Hepatic stellate cell (primary cell): ENCODE measurements at places on chromosomes 1 and 21.

- DNase-seq: no peak
These were observed 44.8 kb downstream of the USP25 start for GRCh38 chr21:15774590-15774989.

- no peak for DNase-seq
These were observed 4.2 kb downstream of the CELA2A start for GRCh38 chr1:15460708-15461095.

DNA sequence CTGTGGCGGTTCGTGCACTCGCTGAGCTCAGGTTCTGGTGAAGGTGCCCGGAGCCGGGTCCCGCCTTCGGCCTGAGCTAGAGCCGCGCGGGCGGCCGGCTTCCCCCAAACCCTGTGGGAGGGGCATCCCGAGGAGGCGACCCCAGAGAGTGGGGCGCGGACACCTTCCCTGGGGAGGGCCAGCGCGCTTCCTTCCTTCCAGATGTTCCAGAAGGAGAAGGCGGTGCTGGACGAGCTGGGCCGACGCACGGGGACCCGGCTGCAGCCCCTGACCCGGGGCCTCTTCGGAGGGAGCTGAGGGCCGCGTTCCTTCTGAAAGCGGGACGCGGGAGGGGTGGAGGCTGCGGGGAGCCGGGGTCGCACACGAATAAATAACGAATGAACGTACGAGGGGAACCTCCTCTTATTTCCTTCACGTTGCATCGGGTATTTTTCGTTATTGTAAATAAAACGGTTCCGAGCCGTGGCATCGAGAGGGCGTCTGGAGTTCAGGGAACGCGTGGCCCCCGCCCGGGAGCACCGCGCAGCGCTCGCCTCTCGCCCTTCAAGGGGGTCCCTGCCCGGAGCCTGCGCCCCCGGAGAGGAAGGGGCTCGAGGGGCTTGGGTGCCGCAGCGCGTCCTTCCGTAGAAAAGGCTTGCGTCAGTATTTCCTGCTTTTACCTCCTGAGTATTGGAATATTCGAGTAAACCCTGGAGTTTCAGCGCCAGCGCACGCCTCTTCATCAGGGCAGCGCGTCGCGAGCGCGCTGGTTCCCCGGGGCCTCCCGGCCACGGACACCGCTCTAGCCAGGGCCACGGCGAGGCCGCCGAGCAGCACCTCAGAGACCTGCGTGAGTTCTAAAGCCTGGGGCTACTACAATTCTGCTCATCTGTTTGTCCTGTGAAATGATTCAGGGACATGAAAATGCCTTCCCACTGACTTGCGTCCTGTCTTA is 11.5 kb downstream of the YBEY start:
- no peak for DNase-seq

GRCh38 chr1:17281775-17282181 is 26.2 kb upstream of the PADI4 start:
- no peak for DNase-seq

GRCh38 chr1:112818990-112819689 is 104.0 kb upstream of the PPM1J start:
- DNase-seq: peak; percentile 68

DNA sequence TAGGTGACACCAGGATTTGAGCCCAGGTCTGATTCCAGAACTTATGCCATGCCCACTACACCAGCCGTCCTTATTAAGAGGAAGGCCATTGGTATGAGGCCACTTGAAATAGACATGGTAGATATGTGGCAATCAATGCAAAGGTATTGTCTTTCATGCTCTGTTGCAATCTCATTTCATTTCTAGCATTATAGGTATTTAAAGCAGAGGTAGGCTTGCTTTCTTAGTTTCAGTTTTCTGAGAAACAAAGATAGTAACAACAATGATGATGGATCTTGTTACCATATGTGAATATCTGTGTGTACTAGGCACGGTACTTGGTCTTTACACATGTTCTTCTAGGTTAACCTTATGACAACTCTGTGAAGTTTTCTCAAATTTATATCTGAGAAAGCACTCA is 113.1 kb downstream of the FGGY start:
- DNase-seq: no peak

DNA sequence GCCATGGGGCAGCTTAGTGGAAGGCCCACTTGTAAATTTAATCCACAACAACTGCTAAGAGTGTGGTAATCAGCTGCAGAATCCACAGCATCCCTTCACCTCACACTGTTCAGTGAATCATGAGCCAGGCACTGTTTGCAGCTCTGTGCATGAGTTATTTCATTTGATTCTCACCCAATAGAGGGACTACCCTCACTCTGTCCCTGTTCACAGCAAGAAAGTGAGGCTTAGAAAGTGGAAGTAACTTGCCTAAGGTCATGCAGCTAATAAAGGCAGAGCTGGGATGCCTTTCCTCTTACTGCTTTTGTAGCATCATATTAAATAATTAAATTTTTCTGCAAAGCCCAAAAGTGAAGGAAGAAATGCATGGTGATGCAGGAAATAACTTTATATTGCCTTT is 346.5 kb upstream of the PLD5 start:
- DNase-seq: no peak

DNA sequence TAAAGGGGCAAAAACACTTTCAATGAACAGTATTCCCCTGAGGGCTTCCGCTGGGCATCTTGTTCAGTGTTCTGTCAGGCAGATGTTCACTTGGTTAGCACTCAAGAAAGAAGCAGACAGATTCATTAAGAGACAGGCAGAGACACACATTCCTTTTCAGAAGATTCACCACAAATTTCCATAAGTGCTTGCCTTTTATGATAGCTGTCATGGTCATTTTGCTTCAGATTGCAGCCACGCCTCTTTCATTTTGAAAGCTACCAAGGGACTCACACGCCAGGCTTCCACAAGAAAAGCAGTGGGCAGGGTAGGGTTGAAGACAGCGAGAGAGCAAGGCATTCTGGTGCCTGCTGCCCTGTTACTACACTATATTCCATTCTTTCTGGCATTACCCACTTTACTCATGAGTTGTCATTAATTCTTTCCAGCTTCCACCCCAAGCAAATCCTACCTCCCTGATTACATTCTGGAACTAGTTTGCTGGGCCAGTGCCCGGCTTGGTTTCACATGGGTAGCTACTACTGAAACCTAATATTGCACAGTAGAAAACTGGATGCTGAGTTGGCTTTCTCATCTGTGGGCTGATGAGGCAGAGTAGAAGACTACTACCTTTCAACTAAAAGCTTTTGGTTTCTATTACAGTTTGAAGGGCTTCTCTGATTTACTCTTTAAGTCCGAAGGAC is 91.2 kb upstream of the COL24A1 start:
- DNase-seq: no peak

- DNase-seq: no peak
These were observed 14.3 kb upstream of the PROK1 start for GRCh38 chr1:110436635-110437034.

- DNase-seq: no peak
These were observed 36.0 kb upstream of the GPR157 start for GRCh38 chr1:9164919-9165318.

GRCh38 chr21:32930673-32931072 is 95.1 kb upstream of the OLIG2 start:
- DNase-seq: no peak

DNA sequence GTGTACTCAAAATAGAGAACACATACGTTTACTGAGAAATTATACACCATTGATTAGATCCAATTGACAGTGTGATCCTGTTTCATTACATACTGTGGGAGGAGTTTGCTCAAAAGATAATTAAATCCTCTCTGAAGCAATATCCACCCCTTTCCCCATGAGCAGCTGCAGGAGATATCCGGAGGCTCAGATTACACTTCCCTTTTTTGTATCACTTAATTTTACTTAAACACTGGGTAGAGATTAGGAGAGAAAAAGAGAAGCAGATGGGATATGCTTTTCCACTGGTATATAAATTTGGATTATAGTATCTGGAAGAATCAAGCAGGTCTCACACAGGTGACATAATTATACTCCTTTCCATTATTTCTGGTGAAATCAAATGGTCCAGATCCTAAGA is 333.3 kb upstream of the ZRANB2 start:
- no peak for DNase-seq

GRCh38 chr1:212504171-212504803 is 71.6 kb downstream of the NENF start:
- DNase-seq: no peak

GRCh38 chr1:158681606-158682005 is 4.9 kb downstream of the SPTA1 start:
- no peak for DNase-seq

DNA sequence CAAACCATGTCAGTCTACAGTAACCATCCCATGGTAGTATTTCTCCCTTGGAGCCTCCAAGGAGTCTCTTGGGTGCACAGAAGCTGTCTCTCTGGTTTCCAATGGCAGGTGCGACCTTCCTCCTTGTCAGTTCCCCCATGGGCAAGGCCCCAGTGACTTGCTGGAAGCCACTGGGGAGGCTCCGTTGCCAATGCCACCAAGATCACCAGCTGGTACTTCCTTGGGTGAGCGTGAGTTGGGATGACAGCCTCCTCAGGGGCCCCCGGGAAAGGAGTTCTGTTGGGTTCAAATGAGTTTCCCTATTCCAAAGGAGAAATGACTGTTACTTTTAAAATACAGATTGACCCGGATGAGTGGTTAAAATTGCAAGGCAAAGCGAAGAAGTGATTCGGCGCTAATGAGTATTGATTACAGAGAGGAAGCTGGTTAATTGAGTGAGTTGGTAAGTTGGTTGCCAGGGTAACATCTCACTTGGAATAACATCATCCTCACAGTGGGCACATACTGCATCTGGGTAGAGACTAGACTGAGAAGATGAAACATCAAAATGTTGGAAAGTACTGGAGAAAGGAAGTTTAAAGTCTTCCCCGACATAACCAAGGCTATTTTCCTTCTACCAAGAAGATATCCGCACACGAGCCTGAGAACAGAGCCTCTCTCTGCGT is 53.0 kb upstream of the LAPTM5 start:
- no peak for DNase-seq

GRCh38 chr21:44845418-44846223 is 27.8 kb upstream of the SUMO3 start:
- DNase-seq: peak; percentile 80

GRCh38 chr21:45533846-45534635 is 8.2 kb downstream of the SLC19A1 start:
- DNase-seq: no peak

DNA sequence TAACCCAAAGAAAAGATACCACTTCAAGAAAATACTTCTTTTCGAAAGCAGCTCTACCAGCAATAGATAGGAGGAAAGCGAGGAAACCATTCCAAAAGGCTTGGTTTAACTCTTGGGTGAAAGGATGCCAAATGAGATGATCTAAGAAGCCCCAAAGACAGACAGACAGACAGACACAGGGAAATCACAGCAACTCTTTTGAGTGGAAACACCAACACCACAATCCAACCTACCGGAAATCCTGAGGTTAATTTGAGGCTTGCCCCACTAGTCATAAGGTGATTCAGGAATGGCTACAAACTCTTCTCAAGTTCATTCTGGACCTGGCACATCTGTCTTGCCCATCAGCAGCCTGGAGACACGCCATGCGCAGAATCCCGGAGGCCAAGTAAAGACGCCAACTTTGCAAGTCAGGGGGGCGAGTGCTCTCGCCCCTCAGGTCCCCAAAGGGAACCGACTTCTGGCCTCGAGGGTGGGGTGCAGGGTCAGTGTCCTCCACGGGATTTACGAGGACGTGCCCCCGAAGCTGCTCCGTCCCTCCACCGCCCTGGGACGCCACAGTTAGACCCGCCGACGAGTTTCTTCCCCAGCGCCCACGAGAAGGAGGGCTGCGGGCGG is 778 bp downstream of the EVI5 start:
- DNase-seq: peak; percentile 36

DNA sequence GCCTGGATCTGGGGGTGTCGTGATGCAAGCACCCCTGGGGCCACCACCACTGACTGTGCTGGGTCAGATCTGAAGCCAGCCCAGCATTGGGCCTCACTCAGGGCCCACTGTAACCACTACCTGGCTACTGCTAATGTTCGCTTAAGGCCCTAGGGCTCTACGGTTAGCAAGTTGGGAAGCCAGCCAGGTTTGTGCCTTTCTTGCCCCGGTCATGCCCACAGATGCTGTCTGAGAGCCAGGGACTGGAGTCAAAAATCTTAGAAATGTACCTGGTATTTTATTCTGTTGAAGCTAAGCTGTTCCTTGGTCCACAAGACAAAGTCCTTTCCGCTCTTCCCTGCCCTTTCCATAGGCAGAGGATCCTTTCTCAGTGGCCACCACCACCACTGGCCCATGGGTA is 15.2 kb upstream of the FCRL3 start:
- no peak for DNase-seq

GRCh38 chr1:196209265-196209664 is 399.0 kb downstream of the KCNT2 start:
- no peak for DNase-seq

DNA sequence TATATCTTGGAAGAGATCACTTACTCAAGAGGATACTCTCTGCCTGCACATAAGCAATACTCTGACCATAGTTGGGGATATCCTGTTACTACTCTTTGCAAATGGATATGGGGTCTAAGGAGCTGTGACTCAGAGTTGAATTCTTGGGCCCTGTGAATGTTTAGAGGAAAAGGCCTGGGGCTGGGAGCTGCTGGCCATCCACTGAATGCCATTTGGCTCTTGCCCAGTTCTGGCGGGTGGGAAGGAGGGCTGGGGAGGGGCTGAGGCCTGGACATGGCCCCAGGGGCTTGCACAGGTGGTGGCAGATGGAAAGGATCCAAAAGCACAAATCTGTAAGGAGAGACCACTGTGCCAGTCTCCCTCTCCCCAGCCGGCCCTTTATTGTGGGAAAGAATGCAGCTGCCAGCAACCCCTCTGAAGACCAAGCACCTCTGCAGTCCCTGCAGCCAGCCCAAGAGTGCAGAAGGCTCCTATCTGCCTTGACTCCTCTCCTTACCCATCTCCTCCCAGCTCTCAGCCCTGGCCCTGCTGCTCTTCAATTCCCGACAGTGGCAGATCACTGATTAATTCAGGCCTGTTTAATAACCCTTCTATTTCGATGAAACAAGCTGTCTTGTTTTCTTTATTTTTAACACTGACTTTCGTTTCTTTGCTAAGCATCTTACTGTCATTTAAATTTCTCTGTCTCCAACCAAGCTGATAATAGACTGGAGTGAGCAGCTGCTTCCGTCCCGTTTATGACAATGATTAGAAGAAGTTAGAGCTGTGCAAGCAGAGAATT is 12.1 kb downstream of the PLXNA2 start:
- peak; percentile 68 for DNase-seq

GRCh38 chr1:150692720-150693119 is 4.2 kb downstream of the GOLPH3L start:
- no peak for DNase-seq

GRCh38 chr1:210405316-210405715 is 76.6 kb downstream of the HHAT start:
- no peak for DNase-seq

GRCh38 chr1:17640393-17640792 is 100.9 kb downstream of the ARHGEF10L start:
- DNase-seq: no peak

DNA sequence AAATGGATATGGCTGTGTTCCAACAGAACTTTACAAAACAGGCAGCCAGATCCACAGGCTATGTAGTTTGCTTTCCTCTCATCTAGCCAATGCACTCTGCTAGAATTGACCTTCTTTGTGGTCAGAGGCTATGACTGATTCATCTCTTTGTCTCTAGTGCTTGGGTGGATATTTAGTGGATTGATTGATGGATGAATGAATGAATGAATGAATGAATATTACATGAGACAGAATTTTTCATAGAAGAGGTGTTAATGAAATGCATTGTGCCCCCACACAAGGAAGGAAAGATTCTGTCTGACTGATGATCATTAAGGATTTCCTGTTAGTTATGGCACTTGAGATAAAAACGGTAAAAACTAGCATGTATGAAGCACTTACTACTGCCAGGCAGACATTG is 50.5 kb upstream of the ZYG11A start:
- DNase-seq: no peak
